ENCODE measurements at places on chromosomes 4 and X.

GRCh38 chr4:38178392-38178995, 218.3 kb downstream of the PTTG2 start:
- no peak for DNase-seq

DNA sequence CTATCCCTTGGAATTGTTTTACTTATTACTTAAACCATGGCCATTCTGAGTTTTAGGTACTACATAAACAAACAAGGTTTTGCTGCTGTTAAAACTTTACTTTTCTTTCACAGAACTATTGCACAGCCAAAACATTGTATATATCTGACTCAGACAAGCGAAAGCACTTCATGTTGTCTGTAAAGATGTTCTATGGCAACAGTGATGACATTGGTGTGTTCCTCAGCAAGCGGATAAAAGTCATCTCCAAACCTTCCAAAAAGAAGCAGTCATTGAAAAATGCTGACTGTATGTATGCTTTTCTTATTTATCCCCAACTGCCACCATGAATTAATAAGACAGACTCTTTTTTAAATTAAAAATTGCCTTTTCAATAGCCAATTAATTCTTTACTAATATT, 69.8 kb downstream of the CCKAR start:
- no peak for DNase-seq

DNA sequence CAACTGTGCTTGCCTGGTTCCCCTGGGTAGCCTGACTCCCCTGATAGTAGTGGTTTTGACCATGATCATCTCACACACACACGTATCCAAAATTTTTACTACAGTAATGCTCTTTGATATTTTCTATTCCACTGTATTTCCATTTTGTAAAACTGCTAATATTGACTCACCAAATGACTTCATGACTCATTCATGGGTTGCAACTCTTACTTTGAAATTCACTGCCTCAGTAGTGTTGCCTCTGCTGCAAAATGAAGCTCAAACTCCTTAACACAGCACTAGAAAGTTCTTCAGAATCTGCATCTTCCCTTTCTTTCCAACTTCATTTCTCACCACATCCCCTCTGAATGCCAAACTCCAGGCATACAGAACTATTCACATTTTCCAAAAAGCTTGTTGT, 20.3 kb downstream of the QRFPR start:
- DNase-seq, result no peak

- DNase-seq, result no peak
These were observed 320.9 kb downstream of the STK32B start for GRCh38 chr4:5372198-5372597.

GRCh38 chr4:52877694-52878093, 15.6 kb downstream of the RASL11B start:
- no peak for DNase-seq

DNA sequence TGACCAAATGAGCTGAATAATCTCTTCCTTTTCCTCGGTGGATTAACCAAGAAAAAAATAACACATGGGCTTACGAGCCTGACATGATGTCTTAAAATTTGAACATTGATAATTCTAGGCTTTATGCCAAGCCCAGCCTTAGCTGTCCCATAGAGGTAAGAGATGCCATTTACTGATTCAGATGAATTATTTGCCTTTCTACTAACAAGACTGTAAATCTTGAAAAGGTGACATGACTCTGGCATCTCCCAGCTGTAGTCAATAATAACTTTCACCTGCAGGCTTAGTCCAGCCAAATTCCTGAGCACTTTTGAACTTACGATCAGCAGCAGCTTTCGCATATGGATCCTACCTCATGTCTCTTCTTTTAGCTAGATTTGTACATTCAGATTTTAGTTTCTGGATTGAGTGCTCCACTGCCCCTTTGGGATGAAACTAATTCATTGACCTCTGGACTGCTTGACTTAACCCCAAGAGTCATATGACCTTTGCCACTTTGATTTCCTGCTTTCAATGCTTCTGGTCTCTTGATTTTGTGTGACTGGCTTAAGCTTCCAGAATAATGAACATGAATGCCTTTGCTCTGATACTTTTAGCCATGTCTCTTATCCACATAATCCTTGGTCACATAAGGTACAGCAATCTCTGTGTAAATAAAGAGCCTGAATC, 876.4 kb upstream of the SLIT2 start:
- no peak for DNase-seq

DNA sequence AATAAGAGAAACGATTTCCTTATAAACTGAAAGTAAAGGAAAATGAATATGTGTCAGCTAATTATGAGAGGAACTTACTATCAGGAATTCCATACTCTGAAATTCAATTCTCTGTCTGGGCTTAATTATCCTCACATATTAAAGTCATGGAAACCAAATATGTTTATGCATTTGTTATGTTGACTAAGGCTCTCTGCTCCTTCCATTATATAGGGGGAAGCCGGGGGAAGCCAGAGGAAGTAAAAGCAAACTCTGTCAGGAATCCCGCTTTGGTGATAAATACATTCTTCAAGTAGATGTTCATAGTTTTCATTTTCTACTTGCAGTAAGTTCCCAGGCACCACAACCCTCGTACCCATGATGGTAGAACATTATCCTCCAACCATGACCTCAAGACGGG, 142.8 kb upstream of the VCX2 start:
- DNase-seq, result no peak

GRCh38 chr4:76023389-76023788, at the start of gene CXCL10:
TSS of gene CXCL10 (minus strand) at chr4:76023497. CDS start at chr4:76023431, 66 bp downstream.
- DNase-seq, result no peak

DNA sequence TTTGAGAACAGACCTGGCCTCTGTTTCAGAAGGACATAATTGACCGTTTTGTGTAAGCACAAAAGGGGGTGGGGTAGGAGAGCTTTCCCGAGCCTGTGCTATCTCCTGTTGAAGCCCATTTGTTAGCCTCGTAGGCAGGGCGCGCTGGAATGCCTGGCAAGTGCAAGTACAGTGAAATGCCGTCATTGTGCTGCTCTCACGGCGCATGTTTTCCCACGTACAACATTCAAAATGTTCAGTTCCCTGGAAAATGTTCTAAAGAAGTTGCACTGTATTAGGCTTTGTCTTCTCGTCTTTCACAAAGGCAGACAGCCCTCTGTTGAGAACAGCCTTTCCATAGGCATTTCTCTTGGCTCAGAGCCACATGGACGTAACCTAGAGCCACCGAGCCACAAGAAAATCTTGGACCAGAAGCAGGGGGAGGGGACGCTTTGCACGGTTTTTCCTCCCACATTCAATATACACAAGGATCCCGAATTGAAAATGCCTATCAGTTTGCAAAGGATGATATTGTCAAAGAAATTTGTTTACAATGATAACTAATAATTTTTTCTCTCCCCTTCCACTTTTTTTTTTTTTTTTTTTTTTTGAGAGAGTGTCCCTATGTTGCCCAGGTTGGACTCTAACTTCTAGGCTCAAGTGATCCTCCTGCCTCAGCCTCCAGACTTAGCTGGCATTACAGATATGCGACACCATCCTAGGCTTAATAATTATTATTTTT, 54.6 kb upstream of the RAPGEF2 start:
- no peak for DNase-seq

DNA sequence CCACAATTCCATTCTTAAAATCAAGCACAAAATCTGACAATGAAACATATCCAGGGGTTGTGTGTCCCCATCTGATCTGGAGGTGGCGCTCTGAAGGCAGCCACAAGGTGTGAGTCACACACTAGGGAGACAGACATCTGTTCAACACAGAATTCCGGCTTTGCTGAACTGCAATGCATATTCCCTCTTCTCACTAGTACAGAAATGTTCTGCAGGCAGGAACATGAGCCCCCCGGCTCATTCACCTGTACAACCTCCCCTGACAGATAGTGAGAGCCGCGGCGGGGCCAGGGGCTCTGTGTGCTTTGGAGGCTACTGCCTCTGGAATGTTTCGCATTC, 41.9 kb downstream of the WDR1 start:
- no peak for DNase-seq

DNA sequence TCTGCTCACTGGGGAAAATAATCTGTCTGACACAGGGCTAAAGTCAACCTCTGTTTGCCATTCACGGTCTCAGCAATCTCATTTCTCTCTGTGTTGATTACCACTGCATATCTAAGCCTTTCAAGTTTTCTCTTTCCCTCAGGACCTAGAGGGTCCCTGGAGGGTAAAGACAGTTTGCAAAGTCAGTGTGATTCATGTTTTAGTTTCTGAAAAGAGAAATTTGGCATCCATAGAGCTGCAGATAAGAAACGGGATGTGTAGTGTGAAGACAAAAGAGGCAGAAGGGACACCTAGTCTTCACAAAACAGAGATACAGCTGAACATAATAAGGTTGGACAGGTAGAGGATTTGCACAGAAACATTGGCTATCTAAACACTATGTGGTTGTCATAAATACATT, 34.5 kb upstream of the KDR start:
- no peak for DNase-seq

DNA sequence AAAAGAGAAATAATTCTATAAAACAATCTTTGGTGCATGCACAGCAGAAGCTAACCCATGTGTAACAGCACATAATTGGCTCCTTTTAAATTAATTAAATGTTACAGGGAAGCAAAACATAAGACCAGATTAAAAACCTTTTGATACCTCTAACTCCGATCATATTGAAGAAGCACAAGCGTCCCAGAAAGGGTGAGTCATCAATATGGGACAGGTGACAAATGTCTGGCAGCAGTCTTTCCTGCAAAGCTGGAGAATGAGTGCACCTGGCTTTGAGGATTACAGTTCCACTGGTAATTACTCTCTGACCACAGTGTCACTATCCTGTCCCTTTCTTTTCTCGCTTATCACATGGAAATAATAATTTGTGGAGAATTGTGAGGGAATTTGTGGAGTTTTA, 94.6 kb downstream of the FAM9B start:
- DNase-seq, result no peak

DNA sequence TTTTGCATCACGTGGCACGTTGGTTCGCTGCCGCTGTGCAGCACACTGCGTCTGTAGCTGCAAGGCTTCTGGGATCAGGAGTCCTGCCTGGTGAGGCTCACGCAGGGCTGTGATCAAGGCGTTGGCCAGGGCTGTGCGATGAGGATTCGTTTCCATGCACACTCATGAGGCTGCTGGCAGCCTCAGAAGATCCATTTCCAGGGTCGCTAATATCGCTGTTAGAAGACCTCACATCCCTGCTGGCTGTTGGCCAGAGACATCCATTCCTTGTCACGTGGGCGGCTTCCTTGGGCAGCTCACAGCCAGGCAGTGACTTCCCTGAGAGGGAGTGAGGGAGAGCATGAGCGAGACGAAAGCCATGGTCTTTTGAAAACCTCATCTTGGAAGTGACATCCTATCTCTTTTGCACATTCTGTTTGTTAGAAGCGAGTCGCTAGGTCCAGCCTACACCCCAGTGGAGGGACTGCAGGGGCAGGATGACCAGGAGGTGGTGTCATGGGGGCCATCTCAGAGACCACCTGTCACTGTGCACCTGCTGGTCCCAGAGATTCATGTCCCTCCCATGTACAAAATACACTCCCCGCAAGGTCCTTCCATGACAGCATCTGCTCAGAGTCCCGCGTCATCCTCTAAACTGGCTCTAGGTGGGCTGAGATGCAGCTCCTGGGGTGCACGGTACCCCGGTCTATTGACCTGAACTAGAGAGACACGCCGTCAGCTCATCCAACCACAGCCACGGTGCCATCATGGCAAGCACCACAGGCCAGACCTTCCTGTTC, 12.2 kb downstream of the RGS12 start:
- DNase-seq, result no peak

GRCh38 chrX:281166-281999, at the start of gene PLCXD1:
TSS of gene PLCXD1 (plus strand) at chrX:281381. CDS start at chrX:284188, 2,807 bp downstream.
- no peak for DNase-seq

GRCh38 chrX:116239944-116240840, 69.6 kb downstream of the AGTR2 start:
- no peak for DNase-seq

DNA sequence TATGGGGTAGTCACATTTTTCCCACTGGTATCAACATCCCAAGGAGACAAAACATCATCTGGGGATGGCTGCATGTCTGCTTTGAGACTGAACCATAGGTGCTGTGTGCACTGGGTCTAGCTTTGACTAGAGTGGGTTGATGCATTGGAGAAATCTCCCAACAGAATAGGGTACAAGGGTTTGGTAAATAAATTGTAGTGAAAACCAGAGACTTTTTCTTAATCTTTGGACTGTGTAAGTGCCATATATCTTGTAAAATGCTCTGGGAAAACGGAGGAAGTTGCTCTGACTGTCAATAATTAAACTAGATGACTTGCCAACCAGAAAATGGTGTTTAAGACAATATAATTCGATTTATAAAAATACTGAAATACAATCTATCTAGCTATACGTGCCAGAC, 1064.0 kb upstream of the SLIT2 start:
- no peak for DNase-seq

DNA sequence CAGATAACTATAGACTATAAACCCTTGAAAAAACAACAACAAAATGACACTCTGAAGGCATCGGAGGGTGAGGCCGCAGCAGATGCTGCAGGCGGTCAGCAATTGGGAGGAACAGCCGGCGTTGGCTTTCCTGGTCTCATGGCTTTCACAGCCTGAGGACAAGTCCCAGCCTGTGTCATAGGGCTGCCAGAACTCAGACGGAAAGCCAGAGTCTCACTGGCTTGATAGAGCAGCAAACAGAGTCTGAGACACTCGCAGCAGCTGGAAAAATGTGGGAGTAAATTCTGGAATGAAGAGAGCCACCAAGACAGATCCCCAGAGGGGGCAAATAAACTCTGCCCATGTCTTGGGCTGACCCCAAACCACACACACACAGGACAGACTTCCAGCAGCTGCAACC, 86.3 kb downstream of the PPP2R2C start:
- no peak for DNase-seq

GRCh38 chr4:46385946-46386345, 4.0 kb downstream of the GABRA2 start:
- DNase-seq, result no peak

- no peak for DNase-seq
These were observed 12.9 kb downstream of the DCK start for GRCh38 chr4:71006203-71006907.

DNA sequence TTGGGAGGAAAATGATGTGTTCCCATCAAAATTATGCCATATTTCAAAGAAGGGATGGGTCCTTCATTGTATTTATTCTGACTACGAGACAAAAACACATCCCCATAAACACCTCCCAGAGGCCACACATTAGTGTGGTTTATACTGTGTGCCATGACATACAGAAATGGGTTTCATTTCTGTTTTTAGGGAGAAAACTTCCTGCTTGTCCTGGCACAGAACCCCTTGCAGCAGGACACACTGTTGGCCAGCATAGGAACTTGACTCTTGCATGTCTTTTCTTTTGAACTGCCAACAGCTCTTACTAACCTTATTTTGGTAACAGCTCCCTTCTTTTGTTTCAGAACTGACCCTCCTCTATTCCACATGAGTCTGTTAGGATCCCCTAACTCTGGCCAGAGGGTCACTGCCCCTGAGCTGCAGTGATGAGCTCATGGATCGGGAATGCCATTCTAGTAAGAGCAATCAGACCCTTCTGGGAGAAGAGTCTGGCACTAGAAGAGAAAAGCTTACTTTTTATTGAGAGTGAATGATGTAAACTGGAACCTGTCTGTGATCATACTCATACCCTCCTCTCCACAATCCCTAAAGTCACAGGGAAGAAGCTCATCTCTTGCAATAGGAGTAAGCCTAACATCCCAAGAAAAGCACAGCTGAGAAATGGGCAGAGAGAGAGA, 86.4 kb downstream of the SMIM20 start:
- no peak for DNase-seq

Data from stimulated activated CD8-positive, alpha-beta memory T cell treated with anti-CD3 and anti-CD28 coated beads, Interleukin-12 subunit alpha, Interleukin-12 subunit beta, amount 100 ng/mL, for 4 hours (primary cell).